ENCODE measurements at places on chromosomes 16 and 17.

GRCh38 chr16:50548125-50548908 is at the start of gene NKD1:
Gene NKD1, plus strand, starts transcription at chr16:50548396. Its CDS starts 158 bp downstream, at chr16:50548554.
- no peak for DNase-seq

DNA sequence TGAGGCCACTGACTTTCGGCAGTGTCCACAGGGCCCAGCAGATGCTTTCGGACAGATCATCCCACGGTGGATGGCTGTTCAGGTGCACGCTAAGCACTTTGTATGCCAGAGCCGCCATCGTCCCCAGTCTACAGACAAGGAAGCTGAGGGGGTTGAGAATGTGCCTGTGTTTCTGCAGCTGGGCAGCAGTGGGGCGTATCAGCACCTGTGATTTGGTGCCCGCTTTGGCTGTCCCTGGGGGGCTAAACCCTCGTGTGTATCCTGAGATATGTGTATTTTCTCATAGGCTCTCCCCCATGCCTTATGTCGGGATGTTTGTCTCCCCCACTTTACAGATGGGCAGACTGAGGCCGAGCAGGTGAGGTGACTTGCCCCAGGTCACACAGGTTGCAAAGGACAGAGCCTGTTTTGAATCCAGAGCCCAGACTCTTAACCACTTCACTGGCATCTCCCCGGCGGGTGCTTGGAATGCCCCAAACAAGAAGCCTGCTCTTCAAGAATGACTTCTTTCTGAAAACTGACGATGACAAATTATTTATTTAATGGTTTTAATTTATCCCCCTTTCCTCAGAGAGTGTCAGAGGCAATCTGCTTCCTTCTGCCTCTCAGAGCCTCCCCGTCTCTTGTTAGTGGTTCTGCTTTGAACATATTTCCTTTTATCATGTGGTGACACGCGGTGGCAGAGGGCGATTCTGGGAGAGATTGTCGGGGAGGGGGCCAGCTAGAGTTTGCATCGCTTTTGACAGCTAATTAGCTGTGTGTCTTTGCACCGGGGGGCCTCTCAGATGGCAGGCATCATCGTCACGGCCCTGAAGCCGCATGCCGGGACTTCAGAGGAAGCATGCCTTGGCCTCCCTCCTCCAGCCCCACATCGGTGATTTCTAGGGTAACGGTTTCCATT is 149.6 kb upstream of the CIBAR2 start:
- DNase-seq, result no peak

- no peak for DNase-seq
These were observed 144.0 kb upstream of the CHMP6 start for GRCh38 chr17:80847496-80848230.

DNA sequence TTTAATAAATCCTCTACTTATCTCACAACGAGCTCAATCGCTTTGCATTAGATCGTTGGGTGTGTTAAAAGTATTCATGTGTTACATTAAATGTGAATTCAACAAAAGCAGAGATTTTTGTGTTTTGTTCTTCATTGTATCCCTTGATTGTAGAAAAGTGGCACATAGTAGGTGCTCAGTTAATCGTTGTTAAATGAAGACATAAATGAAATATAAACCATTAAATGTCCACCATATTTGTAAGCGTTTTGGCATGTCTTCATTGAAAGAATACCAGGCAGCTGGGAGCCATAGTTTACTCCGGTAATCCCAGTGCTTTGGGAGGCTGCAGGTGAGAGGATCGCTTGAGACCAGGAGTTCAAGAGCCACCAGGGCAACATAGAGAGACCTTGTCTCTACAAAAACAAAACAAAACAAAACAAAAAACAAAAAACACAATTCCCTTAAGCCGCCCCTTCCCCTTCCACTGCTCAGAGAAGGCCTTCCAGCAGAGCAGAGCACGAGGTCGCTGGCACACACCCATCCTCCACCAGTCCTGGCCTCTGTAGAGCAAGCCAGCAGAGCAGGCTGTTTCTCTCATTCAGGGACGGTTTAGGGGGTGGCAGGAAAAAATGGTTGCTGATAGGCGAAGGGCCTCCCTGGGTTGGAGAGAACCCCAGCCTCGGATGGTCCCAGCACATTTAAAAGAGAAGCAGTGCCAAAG is 673 bp upstream of the CHD9 start:
- DNase-seq, result no peak

DNA sequence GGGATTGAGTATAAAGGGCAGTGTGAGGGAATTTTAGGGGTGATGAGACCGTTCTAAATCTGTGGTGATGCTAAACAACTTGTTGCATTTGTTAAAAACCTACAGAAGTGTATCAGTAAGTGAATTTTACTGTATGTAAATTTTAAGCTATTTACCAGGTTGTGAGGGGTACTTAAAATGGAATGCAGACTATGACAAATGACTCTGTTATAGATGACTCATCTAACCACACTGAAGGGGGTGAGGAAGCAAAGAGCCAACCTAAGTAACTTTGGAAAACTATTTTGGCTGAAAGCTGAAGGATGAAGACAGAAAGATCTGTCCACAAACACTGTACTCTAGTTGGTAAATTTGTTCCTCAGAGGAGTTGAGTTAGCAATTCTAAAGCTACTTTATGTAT is 5.3 kb upstream of the MKS1 start:
- DNase-seq, result peak; percentile 18

DNA sequence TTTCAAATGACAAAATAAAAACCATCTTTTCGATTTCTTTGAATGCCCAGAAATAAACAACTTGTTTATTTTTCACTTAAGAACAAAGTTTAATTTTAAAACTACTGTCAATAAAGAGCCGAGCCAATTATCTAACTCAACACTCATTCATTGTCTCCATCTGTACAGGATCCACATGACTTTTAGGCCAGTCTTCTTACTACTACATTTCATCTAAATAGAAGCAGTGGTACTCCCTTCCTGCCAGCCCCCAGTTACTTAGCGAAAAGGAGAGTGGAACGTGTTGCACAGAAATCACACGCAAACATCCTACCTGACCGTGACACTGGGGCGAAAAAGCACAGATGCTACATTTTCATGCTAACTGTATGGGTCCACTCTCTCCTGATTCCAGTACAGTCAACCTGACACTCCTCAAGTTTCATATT is 1.2 kb downstream of the GNA13 start:
- DNase-seq, result no peak

- DNase-seq, result no peak
These were observed 110.3 kb downstream of the STX8 start for GRCh38 chr17:9465210-9465921.

DNA sequence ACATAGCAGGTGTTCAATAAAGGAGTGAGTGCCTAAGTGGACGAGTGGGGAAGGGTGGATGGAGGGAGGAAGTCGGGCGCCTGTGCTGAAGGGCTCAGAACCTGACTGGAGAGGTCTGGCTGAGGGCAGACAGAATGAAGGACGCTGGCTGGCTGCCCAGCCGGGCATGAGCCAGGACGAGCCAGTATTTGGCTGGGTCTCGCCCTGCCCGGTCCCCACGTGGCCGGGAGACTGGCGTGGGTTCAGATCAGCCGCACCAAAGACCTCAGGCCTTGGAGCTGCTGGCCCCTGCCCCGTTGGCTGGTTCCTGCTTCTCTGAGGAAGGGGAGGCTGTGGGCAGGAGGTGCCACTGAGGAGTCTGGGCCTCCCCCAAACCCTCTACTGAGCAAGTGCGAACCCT is 79.8 kb downstream of the ENGASE start:
- no peak for DNase-seq

GRCh38 chr17:72616447-72616846 is 476.0 kb downstream of the SLC39A11 start:
- no peak for DNase-seq

DNA sequence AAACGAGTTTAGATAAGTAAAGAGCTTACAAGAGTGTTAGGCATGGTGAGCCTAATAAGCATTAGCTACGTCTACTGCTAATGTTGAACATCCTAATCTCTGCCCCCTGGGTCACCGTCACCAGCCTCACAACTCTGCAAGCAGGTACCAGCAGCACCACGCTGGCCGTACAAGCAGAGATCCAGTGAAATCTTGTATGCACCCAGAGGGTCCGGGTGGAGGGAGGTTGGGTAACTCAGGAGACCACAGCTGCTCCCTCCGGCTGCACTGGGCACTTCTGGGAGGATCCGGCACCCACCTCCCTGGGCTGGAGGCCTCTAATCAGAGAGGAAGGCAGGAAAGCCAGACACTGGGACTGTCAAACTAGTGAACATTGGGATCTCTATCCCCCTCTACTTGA is 8.4 kb upstream of the OR1F1 start:
- DNase-seq, result no peak

DNA sequence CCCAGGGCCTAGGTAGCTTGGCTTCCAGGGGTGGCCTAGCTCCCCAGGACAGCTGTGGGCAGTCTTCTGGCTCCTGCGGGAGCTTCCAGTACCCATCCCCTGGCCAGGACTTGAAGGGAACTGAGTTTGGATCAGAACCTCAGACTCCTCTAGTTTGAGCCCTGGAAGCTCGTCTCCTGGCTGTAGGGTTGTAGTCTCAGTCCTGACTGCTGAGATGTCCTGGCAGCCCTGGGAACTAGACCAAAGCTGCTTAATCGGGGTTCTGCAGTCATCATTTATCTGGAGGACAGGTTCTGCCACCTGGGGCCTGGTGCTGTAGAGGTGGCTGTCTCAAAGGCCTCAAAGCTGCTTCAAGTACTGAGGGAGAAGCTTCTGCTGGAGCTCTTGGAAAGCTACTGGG is 163.7 kb downstream of the WSCD1 start:
- no peak for DNase-seq

DNA sequence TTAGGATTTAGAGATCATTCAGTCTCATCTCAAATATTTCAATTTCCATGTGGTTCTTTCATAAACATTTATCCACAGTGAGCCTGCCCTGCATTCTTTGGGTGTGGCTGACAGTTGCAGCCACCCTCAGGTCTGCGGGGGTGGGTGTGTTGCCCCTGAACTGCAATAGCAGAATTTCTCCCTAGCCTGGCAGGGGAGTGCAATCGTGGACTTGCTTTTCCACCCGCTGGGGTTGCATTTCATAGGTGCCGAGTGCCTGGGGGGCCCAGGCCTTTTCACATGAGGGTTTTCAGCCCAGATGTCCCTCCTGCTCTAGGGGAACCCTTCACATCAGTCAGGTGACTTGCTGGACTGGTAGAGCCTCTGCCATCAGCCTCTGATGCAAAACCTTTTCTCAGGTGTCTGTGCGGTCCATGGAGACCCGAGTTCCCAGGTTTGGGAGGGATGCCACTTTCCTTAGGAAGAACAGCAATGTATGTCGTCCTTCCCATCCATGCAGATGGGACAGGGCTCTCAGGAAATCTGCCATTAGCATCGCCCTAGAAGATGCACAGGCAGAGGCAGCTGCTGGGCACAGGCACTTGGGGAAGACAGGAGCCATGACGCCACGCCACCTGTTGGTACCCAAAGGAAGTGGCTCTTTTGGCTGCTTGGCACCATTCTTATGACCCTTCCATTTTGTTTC is 2.4 kb upstream of the USP36 start:
- no peak for DNase-seq

GRCh38 chr17:27793906-27794569 is 6.3 kb downstream of the NOS2 start:
- DNase-seq, result no peak

GRCh38 chr17:64938290-64938689 is 19.0 kb upstream of the LRRC37A3 start:
- DNase-seq, result no peak

GRCh38 chr16:82655072-82655714 is 28.4 kb downstream of the CDH13 start:
- DNase-seq, result peak; percentile 54

DNA sequence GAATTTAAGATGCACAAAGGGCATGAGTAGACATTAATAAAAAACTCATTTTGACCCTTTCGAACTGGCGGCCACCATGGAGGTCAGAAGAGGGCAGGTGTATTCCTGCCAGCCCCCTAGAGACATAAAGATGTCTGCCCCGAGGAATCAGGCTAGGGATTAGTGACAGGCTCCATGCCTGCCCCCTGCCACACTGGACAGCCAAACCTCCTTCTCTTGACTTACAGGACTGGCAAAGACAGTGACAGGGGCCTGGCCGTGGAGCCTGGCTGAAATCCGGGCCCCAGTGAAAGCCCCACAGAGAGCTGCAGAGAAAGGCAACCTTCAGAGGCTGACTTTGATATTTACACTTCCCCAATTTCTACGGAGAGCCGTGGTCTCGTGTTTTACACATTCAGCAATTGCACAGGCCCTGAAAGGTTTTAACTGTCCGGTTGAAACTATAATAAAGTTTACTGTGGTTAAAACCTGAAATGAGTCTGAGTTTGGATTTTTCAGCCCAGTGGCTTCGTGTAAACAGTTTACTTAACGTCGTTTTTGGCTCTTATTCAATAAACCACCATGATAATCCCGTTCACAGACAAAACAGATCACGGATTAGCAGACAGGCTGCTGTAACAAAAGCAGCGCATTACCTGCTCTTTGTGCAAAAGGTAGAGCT is 243.9 kb upstream of the MYOCD start:
- no peak for DNase-seq

DNA sequence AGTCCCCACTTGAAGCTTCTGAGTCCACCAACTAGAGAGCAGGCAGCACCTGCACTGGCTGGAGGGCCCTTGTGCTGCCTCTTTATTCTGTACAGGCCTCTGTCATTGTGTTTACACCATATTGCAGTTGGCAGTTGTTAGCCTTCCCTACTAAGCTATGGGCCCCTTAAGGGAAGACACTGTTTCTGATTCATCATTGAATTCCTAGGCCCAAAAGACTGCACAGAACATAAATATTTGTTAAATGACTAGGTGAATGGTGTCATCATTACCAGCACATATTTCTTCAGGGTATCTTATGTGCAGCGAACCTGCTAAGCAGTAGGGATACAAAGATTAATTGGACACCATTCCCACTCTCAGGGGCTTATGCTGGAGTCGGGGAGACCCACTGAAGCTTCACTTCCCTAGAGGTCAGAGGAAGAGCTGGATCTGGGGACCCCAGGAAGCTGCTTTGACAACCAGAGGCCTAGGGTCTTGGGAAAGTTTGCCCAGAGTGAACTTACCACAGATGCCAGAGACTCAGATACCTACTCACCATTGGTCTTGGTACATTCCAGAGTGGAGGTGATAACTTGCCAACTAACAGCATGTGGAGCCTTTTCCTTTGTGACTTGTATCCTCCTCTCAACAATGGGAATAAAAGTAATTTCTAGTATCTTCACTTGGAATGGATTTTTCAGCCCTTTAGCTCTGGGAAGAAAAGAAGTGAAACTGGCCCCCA is 28.7 kb upstream of the DDX52 start:
- no peak for DNase-seq

DNA sequence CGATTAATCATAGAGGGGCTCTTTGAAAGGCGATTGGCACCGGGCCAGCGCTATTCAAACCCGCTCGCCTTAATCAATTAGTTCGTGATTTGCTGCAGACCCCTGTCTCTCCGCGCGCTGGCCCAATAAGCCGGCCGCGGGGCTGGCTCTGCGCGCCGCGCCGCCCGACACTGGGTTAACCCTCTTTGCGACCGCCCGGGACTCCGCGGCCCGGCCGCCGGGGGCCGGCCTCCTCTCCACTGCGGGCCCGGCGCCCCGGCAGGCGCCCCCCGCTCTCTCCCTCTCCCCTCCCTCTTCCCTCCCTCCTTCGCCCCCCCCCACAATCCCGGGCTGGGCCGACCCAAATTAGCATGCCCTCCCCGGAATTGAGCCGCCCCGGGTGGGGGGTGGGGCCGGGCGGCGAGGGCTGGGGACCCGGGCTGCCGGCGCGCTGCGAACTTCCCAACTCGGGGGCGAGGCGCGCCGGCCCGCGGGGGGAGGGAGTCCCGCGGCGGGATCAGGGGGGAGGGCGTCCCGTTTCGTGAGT is 428 bp upstream of the SALL1 start:
- DNase-seq, result peak; percentile 65

All from astrocyte of the cerebellum (primary cell).